Heart left ventricle (tissue), 16 donors: ENCODE measurements at places on chromosomes 6 and 20. TPM values are rescaled to one million over a fixed set of nuclear protein-coding genes. Genes with fewer than 3 reads are reported as not detected.

DNA sequence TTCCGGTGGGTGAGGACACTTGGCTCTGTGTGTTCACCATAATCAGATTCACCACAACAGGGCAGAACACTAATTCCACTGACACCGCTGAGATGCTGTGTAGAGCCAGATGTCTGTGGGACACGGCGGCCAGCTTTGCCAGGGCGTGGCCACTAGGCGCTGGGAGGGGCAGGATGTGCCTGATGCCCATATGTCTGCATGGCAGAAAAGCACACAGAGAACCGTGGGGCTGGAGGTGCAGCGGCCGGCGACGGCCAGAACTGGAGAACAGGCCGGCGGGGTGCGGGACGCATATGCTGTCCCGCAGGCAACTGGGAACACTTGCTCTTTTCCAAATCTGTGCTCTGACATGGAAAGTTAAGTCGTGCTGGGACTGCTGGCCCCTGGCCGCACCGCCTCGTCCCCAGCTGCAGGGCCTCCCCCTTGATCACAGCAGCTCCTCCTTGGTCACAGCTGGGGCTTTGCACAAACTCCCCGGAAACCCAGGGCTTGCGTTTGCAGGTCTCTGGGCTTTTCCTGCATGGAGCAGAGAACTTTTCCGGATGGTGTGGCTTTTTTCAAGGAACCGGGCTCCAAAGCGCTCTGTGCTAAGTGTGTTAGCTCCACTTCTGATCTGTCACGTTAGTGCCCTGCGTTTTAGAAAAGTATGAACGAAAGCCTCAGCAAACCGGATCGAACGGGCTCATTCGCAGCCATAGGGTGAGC is 31.1 kb downstream of the NTSR1 start:
- H3K4me3 ChIP-seq: peak overlapping the region; percentile 41
- DNase-seq: no peak
- peaks cover 7% of the 10 kb centered on the region for H3K4me1 ChIP-seq

The RAET1G gene
- not detected for total RNA-seq

- no peaks in the 10 kb centered on the region for H3K27me3 ChIP-seq
- DNase-seq: no peak
- H3K36me3 ChIP-seq: no peaks in the 10 kb centered on the region
- no peak overlapping the region for H3K27ac ChIP-seq
These were observed 13.5 kb downstream of the ZMYND8 start for GRCh38 chr20:47343007-47343472.

GRCh38 chr6:43294536-43294935 is 3.5 kb upstream of the SLC22A7 start:
- H3K36me3 ChIP-seq: no peaks in the 10 kb centered on the region
- H3K27ac ChIP-seq: no peak overlapping the region
- H3K4me3 ChIP-seq: no peak overlapping the region
- DNase-seq: no peak
- H3K4me1 ChIP-seq: no peaks in the 10 kb centered on the region

GRCh38 chr20:24956001-24956841 is 7.2 kb downstream of the CST7 start:
- no peaks in the 10 kb centered on the region for H3K27me3 ChIP-seq
- no peak overlapping the region for H3K27ac ChIP-seq
- no peak for DNase-seq
- H3K4me1 ChIP-seq: no peaks in the 10 kb centered on the region

The KAT14 gene
- total RNA-seq: 10.9 TPM
